ENCODE measurements at places on chromosomes 12 and 14. TPM values are rescaled to one million over a fixed set of nuclear protein-coding genes. Genes with fewer than 3 reads are reported as not detected.

Gene KRT7
- total RNA-seq = 3.3 TPM

Gene RHNO1
- total RNA-seq = 22.8 TPM

DNA sequence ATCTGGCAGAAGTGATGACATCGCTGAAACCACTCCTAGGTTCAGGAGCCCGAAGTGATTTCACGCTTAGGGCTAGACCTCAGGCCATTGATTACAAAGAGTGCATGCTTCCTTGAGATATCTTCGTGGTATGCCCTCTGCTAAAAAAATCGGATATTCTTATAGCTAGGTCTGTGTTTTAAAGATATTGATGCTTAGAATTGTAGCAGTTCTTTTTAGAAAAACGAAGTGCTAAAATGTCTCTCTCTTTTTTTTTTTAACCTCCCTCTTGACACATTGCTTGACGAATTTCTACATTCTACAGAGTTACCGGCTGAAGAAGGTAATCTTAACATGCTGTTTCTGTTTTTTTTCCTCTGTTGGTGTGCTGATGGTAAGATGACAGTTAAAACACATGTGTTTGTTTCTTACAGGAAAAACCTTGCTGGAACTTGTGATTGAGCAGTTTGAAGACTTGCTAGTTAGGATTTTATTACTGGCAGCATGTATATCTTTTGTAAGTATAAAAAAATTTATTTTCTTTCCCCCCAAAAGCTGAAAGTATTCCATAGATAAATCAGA, 1.3 kb downstream of the ATP2A2 start:
- no peak for DNase-seq

- DNase-seq = no peak
These were observed 8.3 kb downstream of the CALM1 start for GRCh38 chr14:90405101-90405500.

DNA sequence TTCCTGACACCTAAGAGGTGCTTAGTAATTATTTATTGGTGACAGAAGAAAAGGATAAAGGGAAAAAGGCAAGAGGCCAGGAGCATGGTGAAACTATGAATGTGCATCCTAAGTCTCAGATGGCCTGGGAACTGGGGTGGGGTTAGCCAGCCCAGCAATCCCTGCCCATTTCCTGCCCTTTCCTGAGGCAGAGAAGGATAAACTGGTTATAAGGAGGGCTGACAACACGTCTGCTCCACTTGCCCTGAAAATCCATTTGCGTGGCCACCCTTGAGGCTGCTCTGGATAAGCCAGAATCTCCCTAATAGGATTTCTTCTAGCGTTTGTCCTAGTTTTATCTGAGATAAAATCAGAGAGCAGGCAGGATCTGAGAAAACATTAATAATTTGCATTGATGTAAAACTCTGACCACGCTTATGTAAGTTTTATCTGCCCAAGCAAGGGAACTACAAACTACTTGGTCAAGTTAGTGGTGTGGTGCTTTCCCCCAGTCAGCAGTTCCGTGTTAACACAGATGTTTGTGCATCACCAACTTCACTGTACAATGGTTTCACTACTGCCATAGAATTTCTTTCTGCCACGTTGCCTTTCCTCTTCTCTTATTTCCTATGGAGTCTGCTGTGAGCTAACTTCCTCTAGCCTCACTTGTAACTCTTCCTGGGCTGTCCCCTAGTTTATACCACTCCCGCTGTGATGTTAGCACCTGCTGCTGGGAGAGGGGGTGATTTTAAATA, 392.7 kb downstream of the RPS29 start:
- no peak for DNase-seq

- DNase-seq = no peak
These were observed 26.9 kb downstream of the TEP1 start for GRCh38 chr14:20386276-20386855.

GRCh38 chr12:57766464-57767304, at the start of gene CYP27B1:
Gene CYP27B1, minus strand, starts transcription at chr12:57767078. Its CDS starts 37 bp downstream, at chr12:57767041.
- DNase-seq = peak; percentile 20

GRCh38 chr14:86654558-86655184, 1124.7 kb downstream of the FLRT2 start:
- peak; percentile 93 for DNase-seq

GRCh38 chr12:108822497-108823205, 34.7 kb downstream of the SSH1 start:
- DNase-seq = no peak

GRCh38 chr14:89393222-89393745, 23.7 kb downstream of the FOXN3 start:
- DNase-seq = no peak

GRCh38 chr12:121799156-121799841, 4.5 kb upstream of the SETD1B start:
- DNase-seq = peak; percentile 83

GRCh38 chr14:85336817-85337216, 193.1 kb upstream of the FLRT2 start:
- no peak for DNase-seq

DNA sequence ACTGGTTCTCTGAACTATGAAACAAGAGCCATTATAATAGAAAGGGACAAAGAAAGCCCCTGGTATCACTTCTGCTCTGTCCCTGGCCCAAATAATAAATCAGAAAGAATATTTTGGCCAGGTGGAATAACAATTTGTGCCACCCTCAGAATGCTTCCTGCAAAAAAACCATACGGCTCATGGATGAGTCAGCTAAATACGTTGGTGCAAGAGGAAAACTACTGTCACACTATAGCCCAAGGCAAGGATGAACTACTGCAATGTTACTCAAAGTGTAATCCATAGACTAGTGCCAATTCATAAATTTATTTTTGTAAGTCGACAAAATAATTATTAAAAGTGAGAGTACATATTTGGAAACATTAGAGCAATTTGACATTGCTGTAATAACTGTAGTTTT, 68.2 kb downstream of the ANKS1B start:
- DNase-seq = no peak

- no peak for DNase-seq
These were observed 135.0 kb upstream of the OTX2 start for GRCh38 chr14:56945291-56945690.

DNA sequence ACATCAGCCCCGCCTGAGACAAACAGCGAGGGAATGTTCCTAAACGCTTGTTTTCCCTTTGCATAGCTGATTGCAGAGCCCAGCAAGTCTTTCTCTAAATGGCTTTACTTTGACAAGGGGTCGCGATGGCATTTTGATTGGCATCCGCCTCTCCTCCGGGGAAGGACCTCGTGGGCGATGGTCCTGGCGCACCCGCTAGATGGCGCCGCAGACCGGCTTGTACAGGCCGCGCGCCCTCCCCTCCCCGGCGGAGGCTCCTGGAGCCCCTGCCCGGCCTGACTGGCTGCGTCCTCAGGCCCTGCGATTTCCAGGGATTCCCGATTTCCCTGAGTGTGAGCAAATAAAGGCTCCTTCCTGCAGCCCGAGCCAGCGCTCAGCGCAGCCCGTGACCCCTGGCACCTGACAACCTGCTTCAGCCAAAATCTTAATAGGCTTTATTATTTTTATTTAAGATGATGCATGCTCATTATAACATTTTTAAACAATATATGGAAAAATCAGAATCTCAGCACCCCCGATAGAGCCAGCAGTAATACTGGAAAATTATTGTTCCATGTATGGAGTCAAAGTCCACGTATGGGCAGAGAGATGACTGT, 468.3 kb downstream of the AACS start:
- peak; percentile 73 for DNase-seq

DNA sequence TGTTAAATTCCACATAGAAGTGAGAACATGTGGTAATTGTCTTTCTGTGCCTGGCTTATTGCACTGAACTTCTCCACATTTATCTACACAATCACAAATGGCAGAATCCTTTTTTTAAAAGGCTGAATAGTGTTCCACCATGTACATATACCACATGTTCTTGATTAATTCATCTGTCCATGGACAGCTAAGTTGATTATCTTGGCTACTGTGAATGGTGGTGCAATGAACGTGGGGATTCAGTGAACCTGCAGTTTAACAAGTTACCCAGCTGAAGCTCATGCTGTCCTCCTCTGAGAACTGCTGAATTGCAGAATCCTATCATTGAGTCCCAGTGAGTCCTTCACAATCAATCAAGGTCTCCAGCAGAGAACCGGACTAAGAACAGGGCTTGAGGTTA, 74.9 kb downstream of the TBK1 start:
- no peak for DNase-seq

Measured in testis (tissue), 5 donors.